ENCODE measurements at places on chromosomes 11 and 22.

- DNase-seq: no peak
These were observed 28.9 kb downstream of the DAGLA start for GRCh38 chr11:61709110-61709509.

DNA sequence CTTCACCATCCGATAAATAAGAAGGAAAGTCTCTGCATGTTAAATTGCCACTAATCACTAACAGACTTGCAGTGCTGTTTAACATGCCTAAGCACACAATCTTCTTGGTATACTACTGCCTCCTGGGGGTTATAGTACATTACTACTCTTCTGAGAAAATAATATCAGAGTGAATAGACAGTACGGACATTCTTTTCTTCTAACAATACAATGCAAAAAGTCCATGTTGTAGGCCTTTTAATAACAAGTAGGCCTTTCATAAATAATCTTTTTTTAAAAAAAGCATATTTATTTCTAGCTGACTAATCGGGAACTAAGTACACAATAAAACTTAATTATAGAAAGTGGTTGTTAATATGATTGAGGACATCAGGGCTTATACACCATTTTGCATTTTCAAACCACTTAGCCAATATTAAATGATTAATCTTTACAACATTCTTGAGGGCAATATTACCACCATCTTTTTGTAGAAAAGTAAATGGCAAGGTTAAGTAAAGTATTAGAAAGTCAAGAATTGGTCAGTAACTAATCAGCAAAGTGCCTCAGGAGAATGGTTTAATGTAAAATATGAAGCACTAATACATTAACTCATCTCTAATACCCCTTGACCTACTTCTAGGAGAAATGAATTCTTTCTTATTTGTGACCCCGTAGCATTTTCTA is 84.7 kb downstream of the TTC28 start:
- DNase-seq: peak; percentile 60

DNA sequence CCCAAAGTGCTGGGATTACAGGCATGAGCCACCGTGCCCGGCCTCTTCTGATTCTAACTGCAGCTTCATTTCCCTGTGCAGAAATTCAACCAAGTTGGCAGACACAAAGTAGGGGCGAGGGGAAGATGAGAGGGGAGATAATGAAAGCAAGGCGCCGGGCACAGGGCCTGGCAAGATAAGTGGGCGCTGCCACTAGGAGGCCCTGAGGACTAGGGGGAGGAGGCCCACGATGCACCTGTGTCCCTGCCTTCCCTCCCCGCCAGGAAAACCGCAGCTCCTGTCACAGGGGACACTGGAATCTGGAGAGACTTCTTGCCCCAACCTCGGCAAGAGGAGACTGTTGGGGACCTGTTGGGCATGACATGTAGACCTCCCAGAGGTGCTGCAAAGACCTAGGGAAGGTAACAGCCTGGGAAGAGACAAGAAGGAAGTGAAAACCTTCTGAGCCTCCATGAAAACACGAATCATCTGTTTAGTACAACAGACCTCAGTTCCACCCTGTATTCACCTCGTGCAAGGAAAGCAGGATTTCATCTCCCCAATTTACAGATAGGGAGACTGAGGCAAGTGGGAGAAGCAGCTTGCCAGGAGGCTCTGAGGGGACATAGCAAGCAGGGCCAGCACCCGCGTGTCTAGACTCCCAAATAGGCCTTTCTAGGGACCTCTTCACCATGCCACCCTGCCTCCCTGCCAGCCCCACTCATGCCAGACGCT is 3.1 kb upstream of the LGALS1 start:
- DNase-seq: no peak

GRCh38 chr22:24473284-24473683 is 21.8 kb upstream of the UPB1 start:
- no peak for DNase-seq

GRCh38 chr11:108786281-108786990 is 121.6 kb downstream of the DDX10 start:
- DNase-seq: no peak

GRCh38 chr22:43992331-43992821 is 31.7 kb upstream of the PARVB start:
- DNase-seq: no peak

DNA sequence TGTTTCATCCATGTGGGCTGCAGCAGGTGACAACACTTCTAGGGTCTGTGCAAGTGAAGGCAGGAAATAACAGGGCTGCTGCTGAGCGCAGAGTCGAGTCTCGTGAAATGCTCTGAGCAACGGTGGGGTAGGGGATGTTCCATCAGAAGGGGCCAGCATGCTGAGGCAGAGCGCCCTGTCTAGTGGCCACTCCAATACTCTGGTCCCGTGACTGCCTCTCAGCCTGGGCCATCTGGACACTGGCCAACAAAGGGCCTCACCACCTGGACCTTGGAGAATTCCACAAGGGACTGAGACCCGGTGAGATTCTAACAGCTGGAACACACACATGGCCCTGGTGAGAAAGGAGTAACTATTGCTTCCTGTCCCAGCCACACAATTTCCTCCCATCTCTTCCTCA is 375.7 kb downstream of the SHANK2 start:
- DNase-seq: peak; percentile 73

- no peak for DNase-seq
These were observed 49.7 kb upstream of the BIRC3 start for GRCh38 chr11:102267609-102268008.

GRCh38 chr11:104728927-104729326 is 169.3 kb downstream of the CASP12 start:
- DNase-seq: no peak

DNA sequence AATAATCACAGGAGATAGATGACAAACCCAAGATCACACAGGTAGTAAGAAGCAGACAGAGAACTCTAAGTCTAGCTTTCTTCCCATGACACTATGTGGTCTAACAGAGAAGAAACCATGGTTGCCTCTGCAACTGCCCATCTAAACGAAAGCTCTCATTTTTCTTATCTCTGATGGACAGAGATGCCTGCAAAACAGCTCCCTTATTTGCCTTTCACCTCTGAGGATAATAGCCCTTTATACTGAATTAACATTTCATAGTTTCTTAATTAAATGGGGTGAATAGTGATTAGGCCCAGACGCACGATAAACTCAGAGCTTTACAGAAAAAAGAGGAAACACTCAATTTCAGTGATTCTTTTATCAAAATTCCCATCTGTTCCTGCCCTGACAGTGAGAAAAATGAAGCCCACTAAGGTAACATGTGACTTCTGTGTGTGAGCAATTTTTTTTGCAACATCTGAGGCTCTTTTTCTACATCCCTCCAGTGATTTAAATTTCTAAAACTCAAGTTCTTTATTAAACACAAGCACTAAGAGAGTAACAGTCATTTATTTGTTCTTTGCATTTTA is 24.6 kb downstream of the OR2AG2 start:
- no peak for DNase-seq

GRCh38 chr22:47996446-47996857 is 1234.0 kb downstream of the TBC1D22A start:
- no peak for DNase-seq

DNA sequence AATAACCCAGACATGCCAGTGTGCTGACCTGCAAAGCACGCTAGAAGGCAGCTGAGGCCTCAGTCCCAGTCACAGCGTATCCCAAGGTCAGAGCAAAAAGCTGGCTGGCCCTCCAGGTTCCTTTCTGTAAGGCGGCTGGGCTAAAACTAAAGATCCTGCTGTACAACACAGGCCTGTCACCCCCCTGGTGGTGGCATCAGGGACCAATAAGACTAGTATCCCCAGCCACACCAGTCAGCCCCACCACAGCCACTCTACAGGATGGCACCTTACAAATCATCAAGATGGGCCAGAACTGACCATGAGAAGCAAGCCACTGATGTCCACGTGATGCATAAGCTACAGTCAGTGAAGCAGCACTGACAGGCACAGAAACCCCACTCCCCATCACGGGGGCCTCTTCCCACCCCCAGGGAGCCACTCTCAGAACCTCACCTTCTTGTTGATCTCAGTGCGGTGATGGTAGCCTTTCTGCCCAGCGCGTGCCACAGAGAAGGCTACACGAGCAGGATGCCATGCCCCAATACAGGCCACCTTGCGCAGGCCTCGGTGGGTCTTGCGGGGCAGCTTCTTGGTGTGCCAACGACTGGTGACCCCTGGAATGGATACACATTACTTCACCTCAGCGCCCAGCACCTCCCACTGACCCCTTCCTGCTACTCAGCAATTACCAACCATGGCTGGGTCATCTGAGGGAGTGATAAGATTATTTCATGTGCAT is 5.0 kb downstream of the RPL3 start:
- peak; percentile 66 for DNase-seq

DNA sequence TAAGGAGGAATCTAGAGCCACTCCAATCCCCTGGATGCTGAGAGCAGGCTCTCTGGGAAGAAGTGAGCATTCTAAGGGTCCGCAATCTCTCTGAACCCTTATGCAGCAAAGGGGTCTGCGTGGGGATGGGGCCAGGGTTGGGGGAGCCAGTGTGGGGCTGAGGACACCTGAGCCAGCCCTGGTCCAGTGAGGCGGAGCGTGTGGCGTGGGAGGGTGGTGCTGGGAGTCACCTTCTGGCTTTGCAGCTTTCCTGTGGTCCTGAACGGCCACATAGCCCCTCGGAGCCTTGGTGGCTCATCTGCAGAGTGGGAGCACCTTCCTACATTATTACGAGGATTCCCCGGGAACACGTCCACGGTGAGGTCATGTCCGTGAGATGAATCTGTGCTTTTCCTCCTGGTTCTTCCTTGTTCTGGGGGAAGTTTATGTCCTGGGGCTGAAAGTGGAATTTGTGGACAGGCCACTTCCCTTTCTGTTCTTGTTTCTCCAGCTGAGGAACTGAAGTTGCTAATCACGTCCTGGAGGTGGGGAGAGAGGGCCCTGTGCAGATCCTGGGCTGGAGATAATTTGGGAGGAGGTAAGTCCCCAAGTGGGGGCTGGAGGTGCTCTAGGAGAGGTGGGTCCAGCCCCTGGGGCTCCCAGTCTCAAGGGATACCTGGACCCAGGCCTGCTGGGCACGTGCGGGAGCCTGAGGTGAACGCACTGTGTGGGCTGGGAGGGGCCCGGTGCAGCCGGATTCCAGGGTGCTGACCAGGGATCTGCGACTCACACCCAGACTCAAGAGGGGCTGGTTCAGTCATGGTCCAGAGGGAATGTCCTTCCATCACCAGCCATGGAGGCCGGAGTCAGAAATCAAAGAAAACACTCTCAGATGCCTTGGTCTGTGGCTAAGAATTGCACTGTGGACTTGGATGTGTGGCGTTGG is 6.1 kb downstream of the MRGPRE start:
- DNase-seq: no peak

- no peak for DNase-seq
These were observed 36.1 kb downstream of the SLCO2B1 start for GRCh38 chr11:75186999-75187398.

DNA sequence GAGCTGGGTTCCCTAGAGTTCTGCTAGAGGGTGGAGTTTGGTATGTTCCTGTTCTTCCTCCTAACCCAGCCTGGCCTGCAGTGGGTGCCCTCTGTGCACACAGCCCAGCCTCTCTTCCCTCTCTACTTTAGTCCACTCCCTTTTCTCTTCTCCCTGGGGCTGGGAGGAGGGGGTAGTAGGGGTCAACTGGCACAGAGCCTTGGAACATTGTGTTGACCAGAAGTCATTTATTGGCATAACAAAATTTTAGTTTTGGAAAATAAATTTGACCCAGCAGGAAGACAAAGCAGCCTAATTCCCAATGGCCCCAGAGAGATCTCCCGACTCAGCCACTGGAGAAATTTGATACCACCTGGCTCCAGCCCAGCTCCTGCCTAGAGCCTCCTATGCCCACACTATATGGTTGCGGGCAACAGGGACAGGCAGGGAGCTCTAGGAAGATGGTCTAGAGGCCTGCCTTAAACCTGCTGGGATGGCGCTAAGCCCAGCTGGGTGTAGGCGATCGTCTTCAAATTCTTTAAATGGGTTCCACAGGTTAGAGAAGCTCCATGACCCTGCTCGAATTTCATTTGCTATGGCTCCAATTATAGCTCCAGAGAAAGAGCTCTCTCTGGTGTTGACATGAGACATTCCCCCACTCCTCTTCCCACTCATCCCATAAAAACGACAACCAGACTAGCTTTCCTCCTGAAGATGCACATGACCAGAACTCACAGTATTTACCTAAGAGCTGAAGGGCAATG is 9.9 kb downstream of the PCSK7 start:
- peak; percentile 77 for DNase-seq

GRCh38 chr11:12182676-12183541 is 72.5 kb downstream of the MICAL2 start:
- DNase-seq: peak; percentile 16

DNA sequence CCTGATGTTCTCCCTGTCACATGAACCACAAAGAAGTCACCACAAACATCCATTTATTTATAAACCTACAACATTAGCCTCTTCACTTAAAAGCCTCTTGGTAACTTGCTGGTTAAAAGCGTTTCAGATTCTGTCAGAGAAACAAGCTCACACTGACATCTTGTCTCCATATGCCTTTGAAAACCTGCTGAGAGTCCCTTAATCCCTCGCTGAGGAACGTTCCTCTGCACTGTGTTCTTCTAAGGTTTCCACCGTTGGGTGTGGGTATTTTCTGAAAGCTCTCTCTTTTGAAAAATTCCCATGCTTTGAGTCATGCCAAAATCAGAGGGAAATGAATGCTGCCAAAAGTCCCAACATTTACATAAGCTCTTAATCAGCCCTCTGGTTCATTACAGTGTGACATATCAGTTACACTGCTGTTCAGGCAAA is 149.8 kb downstream of the CCDC34 start:
- no peak for DNase-seq

DNA sequence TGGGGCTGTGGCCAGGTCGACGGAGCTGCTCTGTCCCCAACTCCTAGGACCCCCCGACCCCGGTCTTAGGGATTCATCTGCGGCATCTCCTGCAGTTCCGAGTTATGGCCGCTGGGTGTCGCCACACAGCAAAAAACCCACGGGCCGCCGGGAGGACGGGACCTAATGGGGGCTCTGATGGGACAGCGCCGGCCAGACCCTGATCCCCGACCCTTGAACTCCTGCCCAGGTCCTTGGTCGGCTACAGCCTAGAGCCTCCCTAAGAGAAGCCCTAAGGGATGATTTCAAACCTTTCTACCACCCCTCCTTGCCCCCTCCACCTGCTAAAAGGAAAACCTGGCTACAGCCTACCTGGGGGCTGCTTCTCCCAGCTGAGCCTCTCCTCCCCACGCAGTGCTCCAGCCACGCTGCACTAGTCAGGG is 30.8 kb upstream of the LRRC10B start:
- DNase-seq: peak; percentile 61

GRCh38 chr11:125173556-125173955 is 9.0 kb downstream of the PKNOX2 start:
- DNase-seq: no peak

GRCh38 chr22:24310969-24311368 is 40.3 kb downstream of the SPECC1L start:
- no peak for DNase-seq

DNA sequence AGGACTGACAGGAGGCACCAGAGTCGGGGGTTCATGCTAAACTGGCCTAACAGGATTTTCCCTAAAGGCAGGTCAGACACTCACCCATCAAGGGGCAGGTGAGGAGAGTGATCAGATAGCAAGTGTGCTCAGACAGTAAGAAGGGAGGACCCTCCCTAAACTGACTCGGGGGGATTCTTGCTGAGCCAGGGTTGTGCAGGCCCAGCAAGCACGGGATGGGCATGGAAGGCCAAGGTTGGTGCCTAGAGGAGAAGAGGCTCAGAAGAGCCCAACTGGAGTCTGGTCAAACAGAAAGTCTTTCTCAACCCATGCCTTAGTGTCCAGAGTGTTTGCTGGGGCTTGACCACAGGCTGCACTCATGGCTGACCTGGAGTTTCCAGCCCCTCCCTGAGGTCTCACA is 6.2 kb upstream of the APOL1 start:
- DNase-seq: no peak

GRCh38 chr11:80837051-80837450 is 1396.2 kb upstream of the TENM4 start:
- DNase-seq: no peak
